ENCODE measurements at places on chromosomes 16 and 17.

DNA sequence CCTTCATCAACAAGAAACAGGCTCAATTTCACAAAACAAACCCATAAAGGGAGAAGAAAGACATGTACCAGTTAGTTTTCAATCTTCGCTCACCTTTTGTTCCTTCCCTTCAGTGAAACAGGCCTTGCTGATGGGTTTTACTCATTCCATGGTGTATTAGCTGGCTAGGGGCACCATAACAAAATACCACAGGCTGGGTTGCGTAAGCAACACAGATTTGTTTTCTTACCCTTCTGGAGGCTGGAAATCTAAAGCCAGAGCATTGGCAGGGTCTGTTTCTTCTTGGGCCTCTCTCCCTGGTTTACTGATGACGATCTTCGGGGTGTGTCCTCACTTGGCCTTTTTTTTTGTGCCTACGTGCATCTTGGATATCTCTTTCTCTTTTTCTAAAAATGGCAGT, 383.4 kb upstream of the RBFOX1 start:
- DNase-seq = peak; percentile 45

- peak; percentile 62 for DNase-seq
These were observed 482.8 kb downstream of the SOX9 start for GRCh38 chr17:72603420-72604242.

GRCh38 chr16:89695086-89695874, 6.2 kb downstream of the SPATA2L start:
- peak; percentile 8 for DNase-seq

- peak; percentile 39 for DNase-seq
These were observed at the start of gene PRRT2 for GRCh38 chr16:29811896-29812665. TSS of gene PRRT2 (plus strand) at chr16:29812193. CDS start at chr16:29813055, 862 bp downstream.

- DNase-seq = no peak
These were observed 51.4 kb upstream of the LHX1 start for GRCh38 chr17:36885771-36886377.

- peak; percentile 73 for DNase-seq
These were observed 4.7 kb upstream of the NDEL1 start for GRCh38 chr17:8430966-8431365.

DNA sequence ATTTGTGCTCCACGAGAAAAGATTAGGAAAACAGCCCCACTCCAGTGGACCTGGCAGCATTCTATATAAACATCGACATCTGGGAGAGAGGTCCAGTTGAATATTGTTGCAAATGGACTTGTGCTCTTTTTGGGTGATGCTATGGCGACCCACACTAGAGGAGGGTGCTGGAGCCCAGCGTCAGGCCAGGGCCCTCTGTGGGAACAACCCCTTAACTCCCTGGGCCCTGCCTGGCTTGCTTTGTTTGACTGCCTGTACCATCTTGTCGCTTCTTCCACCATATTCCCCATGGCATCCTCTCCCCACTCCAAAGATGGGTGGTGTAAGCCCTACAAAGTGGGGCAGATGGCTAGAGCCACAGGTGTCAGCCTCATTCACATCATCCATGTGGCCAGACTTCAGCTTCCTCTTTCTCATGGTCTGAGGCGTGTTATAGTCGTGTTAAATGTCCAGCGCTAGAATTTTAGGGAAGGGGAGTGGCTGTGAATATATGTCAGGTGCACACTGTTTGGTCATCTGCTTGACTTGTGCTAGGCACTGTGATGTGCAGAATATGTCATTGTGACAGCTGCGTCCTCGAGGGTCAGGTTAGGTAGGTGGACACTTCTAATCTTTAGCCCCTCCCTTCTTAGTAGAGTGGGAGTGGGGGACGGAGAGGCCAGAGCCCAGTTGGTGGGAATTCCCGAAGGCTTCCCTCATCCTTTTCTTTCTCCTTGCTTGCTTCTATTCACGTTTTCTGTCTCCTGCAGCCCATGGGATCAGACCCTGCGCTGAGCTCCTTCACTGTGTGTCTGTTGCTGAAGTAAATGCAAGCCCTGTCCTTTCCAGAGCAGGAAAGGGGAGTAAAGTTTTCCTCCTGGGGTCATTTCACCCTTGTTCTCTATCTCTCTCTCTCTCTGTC, 49.8 kb downstream of the MPRIP start:
- DNase-seq = no peak

DNA sequence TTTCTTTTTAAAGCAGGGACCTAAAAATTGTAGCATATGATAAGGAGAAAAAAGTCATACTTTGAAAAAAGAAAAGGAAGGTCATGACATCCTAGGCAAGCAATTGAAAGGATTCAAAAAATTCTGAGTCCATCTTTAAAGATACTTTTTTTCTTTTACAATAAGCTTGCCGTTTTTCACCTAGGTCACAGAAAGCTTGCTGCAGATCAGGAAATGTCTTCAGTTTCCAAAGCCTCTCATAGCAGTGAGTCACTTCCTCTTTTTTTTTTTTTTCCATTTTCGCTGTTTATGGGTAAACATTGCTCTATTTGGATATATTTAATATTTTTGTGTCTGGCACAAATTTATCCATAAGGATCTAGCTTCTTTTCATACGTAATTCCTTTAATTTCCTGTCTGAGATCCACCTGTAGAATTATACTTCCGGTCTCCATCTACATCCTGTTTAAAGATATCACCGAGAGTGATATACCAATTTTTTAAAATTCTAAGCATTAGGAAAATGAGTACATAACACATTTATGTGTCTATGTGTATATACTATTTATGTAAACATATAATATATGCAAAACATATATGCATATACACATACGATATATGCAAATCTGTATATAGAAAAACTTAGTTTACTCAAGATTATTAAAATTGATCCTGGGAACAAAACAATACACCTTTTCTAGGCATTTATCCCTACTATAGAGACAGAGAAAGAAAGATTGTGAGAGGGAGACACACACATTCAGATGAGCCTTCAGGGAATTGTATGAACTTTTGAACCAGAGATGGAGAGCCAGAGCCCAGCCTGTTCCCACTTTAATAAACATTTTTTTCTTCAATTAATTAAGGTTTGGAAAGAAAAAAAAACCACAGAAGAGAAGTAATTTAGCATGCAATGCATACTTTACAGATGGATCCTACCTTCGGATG, 134.4 kb downstream of the SKAP1 start:
- peak; percentile 21 for DNase-seq

DNA sequence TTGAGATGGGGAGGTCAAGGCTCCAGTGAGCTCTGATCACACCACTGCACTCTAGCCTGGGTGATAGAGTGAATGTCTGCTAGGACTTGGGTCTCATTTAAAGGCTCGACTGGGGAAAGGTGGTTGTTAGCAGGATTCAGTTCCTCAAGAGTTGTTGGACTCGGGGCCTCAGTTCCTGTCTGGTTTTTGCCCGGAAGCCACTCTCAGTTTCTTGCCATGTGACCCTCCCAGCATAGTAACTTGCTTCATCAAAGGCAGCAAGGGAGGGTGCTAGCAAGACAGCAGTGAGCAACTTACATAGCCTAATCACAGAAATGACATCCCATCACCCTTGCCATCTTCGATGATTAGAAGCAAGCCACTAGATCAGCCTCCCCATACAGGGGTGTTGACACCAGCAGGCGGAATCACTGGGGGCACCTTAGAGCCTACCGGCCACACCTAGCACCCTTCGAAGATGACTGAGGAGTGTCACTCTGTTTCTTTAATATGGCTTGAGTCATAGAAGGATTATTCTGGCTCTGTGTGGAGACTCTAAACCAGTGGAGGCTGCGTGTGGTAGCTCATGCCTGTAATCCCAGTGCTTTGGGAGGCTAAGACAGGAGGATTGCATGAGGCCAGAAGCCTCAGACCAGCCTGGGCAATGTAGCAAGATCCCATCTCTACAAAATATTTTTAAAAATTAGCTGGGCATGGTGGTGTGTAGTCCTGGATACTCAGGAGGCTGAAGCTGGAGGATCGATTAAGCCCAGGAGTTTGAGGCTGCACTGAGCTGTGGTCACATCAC, 13.2 kb upstream of the SCNN1B start:
- DNase-seq = no peak

GRCh38 chr17:65783845-65784334, 222.4 kb upstream of the AXIN2 start:
- peak; percentile 93 for DNase-seq

DNA sequence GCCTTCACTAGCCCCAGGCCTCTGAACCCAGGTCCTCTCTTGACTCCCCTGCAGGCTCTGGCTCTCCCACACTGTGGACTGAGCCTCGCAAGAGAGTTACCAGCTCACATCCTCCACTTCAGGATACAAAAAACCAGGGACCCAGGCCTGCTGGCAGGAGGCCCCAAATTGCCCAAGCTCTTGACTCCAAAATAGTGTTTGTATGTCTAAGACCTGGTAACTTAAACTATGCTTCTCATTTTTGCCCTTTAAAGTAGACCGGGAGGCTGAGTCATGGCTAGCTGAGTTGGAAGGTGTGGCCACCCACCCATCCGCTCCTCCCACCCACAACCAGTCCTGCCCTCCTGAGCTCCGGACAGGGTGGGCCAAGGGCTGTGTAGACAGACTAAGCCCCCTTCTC, 250.0 kb downstream of the SOX9 start:
- DNase-seq = peak; percentile 77

DNA sequence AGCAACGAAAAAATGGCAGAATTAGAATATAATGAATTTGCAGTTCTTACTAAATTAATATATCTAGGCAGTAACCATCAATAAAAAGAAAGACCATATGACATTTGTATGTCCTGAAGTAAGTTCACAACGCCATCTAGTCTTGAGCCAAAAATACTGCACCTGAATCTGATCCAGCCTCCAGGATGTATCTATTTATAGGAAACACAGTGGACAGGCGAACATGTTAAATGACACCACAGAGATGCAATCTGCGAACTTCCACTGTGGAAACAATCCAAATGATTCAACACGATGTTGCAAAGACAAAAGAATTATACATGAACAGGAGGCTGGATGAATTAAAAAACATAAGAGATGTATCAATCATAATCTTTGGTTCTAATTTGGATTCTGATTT, 197.6 kb downstream of the CDH13 start:
- no peak for DNase-seq

DNA sequence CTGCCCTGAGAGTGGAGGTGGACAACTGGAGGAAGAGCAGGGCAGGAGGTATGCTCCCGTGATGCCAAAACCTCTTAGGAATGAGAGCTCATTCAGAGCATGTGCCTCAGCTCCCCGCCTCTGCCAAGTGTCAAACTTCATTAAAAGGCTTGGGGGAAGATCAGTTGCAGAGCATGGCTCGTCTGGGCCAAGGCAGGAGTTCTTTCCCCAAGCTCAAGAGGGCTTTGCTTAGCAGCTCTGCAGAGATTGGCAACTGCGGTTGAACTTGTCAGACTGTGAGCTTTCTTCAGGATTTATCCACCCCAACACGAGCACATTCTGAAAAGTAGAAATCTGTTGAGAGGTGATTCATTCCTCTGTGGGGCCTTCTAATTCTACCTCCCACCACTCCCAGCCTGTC, 248.1 kb downstream of the HS3ST3A1 start:
- DNase-seq = no peak

All from H4 (cell line).